ENCODE measurements at places on chromosomes 12 and 14.

DNA sequence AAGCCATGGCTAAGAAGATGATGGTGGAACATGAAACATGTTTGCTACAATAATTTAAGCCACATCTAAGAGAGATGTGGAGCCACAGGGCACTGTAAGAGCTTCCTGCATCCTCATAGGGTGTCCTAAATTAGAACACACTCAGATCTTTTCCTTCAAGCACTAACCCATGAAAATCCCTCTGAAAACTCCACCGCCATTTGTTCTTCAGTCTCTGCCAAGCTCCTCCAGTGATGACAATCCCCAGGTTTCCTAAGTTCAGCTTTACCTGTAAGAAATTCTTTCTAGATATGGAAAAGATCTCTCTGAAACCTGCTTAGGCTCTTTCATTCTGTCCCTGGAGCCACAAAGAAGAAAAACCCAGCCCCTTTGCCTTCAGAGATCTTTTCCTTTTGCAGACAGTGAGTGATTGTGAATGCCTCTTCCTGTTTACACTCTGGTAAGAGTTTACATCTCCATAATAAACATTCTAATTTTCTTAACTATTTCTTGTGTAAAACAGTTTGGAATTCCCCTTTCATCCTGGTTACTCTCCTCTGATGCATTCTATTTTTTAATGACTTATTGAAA, 907.2 kb downstream of the VRK1 start:
- no peak for DNase-seq
- no peaks in the 10 kb centered on the region for H3K27me3 ChIP-seq
- H3K4me1 ChIP-seq = no peaks in the 10 kb centered on the region
- no peak overlapping the region for H3K4me3 ChIP-seq

DNA sequence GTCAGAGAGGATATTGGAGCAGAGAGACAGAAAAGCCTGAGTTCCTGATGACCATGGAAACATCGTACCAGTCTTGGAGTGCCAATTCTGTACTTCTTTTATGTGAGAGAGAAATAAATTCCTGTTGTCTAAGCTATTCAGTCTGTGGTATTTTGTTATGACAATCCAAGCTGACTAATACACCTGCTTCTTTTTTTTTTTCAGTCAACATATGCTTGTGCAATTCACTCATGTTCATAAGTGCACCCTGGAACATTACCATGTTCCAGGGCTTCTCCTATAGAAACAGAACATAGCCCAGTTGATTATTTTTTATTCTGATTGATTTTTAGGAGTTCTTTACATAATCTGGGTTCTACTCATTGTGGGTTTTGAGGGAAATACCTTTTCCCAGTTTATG, 1.7 kb upstream of the CHPT1 start:
- DNase-seq = peak; percentile 59
- peaks cover 7% of the 10 kb centered on the region for H3K4me1 ChIP-seq
- no peak overlapping the region for H3K27ac ChIP-seq

DNA sequence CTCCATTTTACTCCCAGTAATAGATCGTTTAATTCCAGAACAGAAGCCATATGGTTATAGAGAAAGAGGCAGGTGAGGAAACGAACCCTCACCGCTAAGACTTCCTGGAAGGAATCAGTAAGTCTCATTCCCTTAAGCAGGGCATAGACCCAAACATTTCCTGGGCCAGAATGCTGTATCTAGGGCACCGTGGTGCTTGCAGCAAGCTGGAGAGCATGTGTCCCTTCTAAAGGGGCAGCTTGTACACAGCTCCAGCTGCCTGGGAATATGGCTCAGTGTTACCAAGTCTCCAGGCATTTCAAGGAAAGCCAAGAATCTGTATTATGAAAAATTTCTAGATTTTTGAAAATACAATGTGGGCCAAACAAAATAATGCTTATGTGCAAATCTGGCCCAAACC, 73.4 kb downstream of the PPM1H start:
- H3K27me3 ChIP-seq = no peaks in the 10 kb centered on the region
- H3K4me3 ChIP-seq = no peak overlapping the region
- H3K4me1 ChIP-seq = peaks cover 22% of the 10 kb centered on the region
- H3K27ac ChIP-seq = no peak overlapping the region

- H3K4me1 ChIP-seq = no peaks in the 10 kb centered on the region
- no peaks in the 10 kb centered on the region for H3K27me3 ChIP-seq
- DNase-seq = no peak
Observed at GRCh38 chr12:108075561-108075960, 53.5 kb upstream of the WSCD2 start.

DNA sequence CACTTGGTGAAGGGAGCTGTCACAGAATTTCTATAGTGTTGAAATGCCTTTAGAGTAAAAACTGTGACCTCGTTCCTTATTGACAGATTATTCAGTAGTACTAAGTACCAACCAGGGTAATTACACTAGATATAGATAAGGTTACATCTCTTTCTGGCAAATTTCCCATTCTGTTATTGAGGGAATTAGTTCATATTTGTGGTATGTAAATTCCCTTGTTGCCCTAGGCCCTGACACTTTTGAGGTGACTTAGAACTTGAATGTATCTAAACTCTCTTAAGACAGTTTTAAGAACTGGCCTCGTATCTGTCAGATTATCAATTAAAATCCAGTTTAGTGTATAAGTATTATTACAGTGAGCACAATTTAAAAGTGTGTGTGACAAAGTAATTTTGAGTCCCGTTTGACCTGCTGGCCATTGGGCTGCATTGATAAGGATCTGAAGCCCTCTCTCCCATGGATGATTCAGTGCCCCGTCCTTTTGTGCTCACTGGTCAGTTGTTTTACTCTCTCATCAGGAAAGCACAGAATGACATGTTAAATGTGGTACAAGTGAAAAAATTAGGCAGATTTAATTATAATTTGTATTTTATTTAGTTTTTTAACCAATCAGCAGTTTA, 123.2 kb downstream of the GPR135 start:
- no peaks in the 10 kb centered on the region for H3K27me3 ChIP-seq
- H3K36me3 ChIP-seq = no peaks in the 10 kb centered on the region
- H3K4me1 ChIP-seq = peaks cover 2% of the 10 kb centered on the region

GRCh38 chr12:56721216-56721615, 3.9 kb downstream of the NACA start:
- H3K4me1 ChIP-seq = peaks cover 9% of the 10 kb centered on the region
- no peak for DNase-seq
- H3K27me3 ChIP-seq = no peaks in the 10 kb centered on the region
- no peak overlapping the region for H3K4me3 ChIP-seq
- H3K36me3 ChIP-seq = peaks cover 36% of the 10 kb centered on the region
- H3K27ac ChIP-seq = no peak overlapping the region

GRCh38 chr14:90616881-90617280, 199.3 kb downstream of the TTC7B start:
- H3K4me1 ChIP-seq = no peaks in the 10 kb centered on the region
- H3K4me3 ChIP-seq = no peak overlapping the region
- peaks cover 7% of the 10 kb centered on the region for H3K36me3 ChIP-seq
- no peak overlapping the region for H3K27ac ChIP-seq

GRCh38 chr12:6664902-6665301, 2.0 kb upstream of the ING4 start:
- H3K36me3 ChIP-seq = peaks cover 24% of the 10 kb centered on the region
- H3K27ac ChIP-seq = no peak overlapping the region
- H3K27me3 ChIP-seq = no peaks in the 10 kb centered on the region
- H3K4me1 ChIP-seq = no peaks in the 10 kb centered on the region
- no peak overlapping the region for H3K4me3 ChIP-seq
- no peak for DNase-seq

GRCh38 chr14:55547650-55548315, 32.2 kb upstream of the KTN1 start:
- no peaks in the 10 kb centered on the region for H3K36me3 ChIP-seq
- no peaks in the 10 kb centered on the region for H3K4me1 ChIP-seq
- no peak for DNase-seq
- no peaks in the 10 kb centered on the region for H3K27me3 ChIP-seq
- H3K4me3 ChIP-seq = no peak overlapping the region

GRCh38 chr12:93653079-93653478, 24.1 kb upstream of the CRADD start:
- no peaks in the 10 kb centered on the region for H3K27me3 ChIP-seq
- no peak overlapping the region for H3K27ac ChIP-seq
- no peak for DNase-seq
- H3K4me1 ChIP-seq = no peaks in the 10 kb centered on the region
- H3K36me3 ChIP-seq = no peaks in the 10 kb centered on the region

GRCh38 chr12:122276242-122276641, 9.9 kb upstream of the VPS33A start:
- H3K27me3 ChIP-seq = no peaks in the 10 kb centered on the region
- no peaks in the 10 kb centered on the region for H3K4me1 ChIP-seq
- no peak overlapping the region for H3K27ac ChIP-seq

- H3K4me1 ChIP-seq = no peaks in the 10 kb centered on the region
- H3K4me3 ChIP-seq = no peak overlapping the region
- H3K27ac ChIP-seq = no peak overlapping the region
- H3K36me3 ChIP-seq = peaks cover 67% of the 10 kb centered on the region
- H3K27me3 ChIP-seq = no peaks in the 10 kb centered on the region
Observed at GRCh38 chr12:64419696-64420095, 15.5 kb downstream of the XPOT start.

DNA sequence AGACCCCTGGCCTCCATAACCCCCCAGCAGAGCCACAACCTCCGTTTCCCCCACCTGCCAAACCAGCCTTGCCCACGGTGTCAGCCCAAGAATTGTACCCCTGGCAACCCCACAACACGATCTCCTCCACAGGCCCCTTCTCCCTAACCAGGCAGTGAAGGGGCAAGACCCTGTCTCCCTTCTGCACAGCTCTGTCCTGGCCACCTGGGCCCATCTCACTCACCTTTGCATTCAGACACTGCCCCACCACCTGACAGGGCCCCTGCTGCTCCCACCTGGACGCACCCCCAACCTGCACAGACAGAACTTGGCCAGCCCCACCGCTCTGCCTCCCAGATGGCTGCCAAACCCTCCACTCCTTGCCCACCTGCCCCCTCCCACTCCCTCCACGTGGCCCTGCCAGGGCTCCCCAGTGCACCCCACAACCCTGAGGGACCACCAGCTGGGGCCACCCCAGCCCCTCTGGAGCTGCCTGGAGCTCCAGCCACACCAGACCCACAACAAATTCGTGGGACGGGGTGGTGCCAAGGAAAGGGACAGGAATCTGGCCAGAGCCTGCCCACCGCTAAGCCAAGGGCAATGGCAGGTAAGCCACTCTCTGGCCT, 11.8 kb downstream of the AHNAK2 start:
- H3K4me3 ChIP-seq = no peak overlapping the region
- H3K27ac ChIP-seq = no peak overlapping the region
- H3K36me3 ChIP-seq = no peaks in the 10 kb centered on the region
- no peak for DNase-seq
- peaks cover 2% of the 10 kb centered on the region for H3K27me3 ChIP-seq

DNA sequence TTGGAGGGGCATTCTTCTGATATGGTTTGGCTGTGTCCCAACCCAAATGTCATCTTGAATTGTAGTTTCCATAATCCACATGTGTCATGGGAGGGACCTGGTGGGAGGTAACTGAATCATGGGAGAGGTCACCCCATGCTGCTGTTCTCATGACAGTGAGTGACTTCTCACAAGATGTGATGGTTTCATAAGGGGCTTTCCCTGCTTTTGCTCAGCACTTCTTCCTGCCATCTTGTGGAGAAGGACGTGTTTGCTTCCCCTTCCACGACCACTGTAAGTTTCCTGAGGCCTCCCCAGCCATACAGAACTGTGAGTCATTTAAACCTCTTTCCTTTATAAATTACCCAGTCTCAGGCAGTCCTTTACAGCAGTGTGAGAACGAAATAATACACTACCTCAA, 382.4 kb downstream of the VRK1 start:
- H3K27me3 ChIP-seq = no peaks in the 10 kb centered on the region
- no peak overlapping the region for H3K4me3 ChIP-seq
- H3K4me1 ChIP-seq = no peaks in the 10 kb centered on the region
- H3K27ac ChIP-seq = no peak overlapping the region
- DNase-seq = no peak
